Lower leg skin (tissue), 4 donors: ENCODE measurements at places on chromosomes 16 and 17. TPM values are rescaled to one million over a fixed set of nuclear protein-coding genes. Genes with fewer than 3 reads are reported as not detected.
A peak's percentile ranks its signal among the peaks of the same experiment; 100 is the strongest.

Gene NPIPB5
- total RNA-seq = 201 TPM

DNA sequence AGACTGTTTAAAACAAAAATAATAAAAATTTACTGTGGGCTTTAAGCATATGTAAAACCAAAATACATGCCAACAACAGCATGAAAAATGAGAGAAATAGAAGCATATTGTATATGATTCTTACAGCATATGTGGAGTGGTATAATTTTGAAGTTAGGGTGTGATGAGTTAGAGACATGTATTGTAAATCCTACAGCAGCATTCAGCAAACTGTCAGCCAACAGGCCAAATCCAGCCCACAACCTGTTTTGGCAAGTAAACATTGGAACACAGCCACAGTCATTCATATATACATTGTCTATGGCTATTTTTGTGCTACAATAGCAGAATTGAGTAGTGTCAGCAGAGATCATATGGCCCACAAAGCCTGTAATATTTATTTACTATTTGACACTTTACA, 42.3 kb downstream of the ZNF18 start:
- peak; percentile 17 for DNase-seq

- no peak for DNase-seq
Observed at GRCh38 chr16:3536271-3536731, 35.5 kb downstream of the CLUAP1 start.

GRCh38 chr17:67922503-67922902, 73.8 kb downstream of the C17orf58 start:
- DNase-seq = no peak

Gene SLC6A2
- total RNA-seq = 2.3 TPM

- DNase-seq = no peak
Observed at GRCh38 chr16:82504836-82505235, 121.9 kb upstream of the CDH13 start.

DNA sequence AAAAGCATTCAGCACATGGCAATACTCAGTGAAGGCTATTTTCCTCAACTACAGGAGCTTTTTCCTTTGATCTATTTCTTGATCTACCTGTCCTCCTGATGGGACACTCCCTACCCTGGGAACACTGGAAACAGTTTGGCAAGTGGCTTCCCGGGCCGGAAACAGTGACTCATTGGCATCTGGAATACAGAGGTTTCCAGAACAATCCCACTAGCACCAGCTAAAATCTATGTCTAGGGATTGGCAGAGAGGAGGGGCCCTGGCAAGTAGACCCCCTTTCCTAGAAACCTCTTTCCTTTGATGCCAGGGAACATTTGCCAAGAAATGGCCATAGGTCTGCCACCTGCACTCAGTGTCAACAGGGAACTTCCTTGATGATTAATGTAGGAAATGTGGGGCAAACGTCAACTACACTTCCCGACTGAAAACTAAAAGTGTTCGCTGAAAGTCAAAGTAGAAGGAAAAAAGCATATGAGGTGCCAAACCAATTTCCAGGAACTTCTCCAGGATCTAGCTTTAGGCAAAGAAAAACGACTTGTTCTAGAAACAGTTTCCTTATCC, 30.4 kb upstream of the FBXW10B start:
- peak; percentile 92 for DNase-seq

DNA sequence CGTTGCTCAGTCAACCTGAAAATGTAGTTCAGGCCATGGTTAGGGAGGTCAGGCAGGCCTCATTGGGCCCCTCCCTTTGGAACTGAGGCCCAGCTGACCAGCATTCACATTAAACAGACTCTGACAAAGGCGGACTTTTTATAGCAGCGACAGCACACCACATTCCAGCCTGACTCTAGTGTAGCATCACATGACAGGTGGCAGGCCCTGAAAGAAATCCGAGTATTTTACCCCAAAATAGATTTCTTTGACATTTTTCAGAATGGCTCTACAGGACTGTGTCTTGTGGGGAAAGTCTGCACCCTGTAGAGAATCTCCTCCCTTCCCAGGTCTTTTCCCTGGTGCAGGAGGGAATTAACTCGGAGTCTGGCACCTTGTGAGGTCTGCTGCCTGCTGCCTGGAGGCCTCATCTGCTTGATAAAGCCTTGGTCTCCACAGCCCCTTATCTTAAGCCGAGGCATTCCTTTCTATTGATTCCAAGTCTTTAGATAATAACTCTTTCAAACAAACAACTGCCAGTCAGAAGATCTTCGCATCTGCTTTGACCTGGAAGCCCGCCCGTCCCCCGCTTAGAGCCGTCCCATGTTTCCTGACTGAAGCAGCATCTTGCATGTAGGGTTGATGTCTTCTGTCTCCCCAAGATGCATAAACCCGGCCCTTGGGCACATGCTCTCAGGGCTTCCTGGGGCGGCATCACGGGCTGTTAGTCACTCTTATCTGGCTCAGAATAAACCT, 44.0 kb upstream of the CAPN15 start:
- no peak for DNase-seq

- DNase-seq = peak; percentile 46
Observed at GRCh38 chr16:81861915-81862314, 82.8 kb downstream of the PLCG2 start.
